Uterus (tissue), 4 donors: ENCODE measurements at places on chromosomes 1 and 21. TPM values are rescaled to one million over a fixed set of nuclear protein-coding genes. Genes with fewer than 3 reads are reported as not detected.

The UBXN10 gene
- total RNA-seq, result 3.1 TPM

The TBX15 gene
- total RNA-seq, result not detected

The FAM72B gene
- not detected for total RNA-seq

The HES2 gene
- not detected for total RNA-seq

The CYP4Z1 gene
- total RNA-seq, result 1.8 TPM

The NTMT2 gene
- total RNA-seq, result not detected

The NTNG1 gene
- 1.2 TPM for total RNA-seq

The LAD1 gene
- 4.8 TPM for total RNA-seq

The PDZK1 gene
- not detected for total RNA-seq

The S100A5 gene
- total RNA-seq, result not detected

The ACKR1 gene
- total RNA-seq, result 10.4 TPM

The HLX gene
- total RNA-seq, result 0.26 TPM

The AK2 gene
- 47.6 TPM for total RNA-seq

The RPTN gene
- not detected for total RNA-seq

The NBPF6 gene
- total RNA-seq, result not detected

The SERINC2 gene
- 1.7 TPM for total RNA-seq

DNA sequence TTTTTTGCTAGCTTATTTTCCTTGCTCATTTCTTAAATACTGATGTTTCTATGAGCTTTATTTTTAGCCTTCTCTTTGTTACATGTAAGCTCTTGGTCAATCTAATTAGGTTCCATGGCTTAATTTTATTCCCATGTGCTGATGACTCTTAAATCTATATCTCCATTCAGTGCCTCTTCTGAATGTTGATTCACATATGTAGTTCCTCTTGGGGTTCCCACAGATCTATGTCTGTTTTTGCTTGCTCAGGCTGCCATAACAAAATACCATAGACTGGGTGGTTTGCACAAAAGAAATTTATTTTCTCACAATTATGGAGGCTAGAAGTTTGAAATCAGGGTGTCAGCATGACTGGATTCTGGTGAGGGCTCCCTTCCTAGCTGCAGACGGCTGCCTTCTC lies 58.3 kb upstream of the PLA2G4A start:
- DNase-seq, result no peak

- no peak for DNase-seq
Measured at GRCh38 chr1:13770743-13771142, 70.8 kb downstream of the PRDM2 start.

DNA sequence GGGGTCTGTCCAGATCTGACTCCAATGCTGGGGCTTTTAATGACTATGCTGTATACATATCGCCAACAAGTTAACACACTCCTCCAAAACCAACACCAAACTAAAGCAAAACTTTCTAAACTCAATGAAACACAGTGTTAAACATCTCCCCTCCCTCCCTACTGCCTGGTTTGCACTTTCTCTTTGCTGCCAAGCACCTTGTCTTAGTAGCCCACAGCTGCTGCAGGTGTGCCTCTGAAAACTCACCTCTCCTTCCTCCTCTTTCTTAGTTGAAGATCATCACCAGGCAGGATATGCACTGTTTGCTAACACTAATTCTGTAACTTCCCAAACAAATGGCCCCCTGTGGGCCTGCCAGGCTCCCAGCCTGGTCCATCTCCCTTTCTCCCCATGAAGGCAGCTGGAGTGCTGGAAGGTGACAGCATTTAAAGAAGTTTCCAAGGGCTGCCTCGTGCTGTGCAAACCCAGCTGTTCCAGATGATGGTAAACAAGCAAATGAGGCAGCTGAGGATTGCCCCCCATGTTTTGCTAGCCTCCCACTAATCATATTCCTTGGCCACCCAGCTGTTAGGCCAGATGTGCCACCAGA lies 213.7 kb downstream of the ASTN1 start:
- no peak for DNase-seq

GRCh38 chr1:11719313-11720032 lies 16.5 kb upstream of the AGTRAP start:
- DNase-seq, result peak; percentile 82

DNA sequence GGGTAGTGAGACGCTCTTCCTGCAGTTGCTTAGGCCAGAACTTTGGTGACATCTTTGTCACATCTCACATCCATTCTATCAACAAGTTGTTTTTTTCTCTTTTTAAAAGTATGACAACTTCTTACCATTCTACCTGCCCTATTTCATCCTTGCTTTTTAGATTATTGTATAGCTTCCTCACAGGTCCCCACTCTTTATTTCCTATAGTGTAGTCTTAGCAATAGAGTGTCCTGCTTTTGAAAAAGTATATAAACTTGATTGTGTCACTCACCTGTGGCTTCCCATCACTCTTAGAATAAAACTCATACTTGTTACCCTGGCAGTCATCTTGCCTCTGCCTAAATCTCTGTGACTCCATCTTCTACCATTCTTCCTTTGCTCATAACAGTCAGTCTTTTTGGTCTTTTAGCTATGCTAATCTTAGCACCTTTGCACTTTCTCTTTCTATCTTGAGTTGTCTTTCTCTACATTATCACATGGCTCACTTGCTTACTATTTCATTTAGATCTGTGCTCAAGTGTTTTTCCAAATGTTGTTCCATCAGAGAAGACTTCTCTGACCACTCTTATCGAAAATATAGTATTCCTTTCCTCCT lies 9.5 kb downstream of the CDC73 start:
- DNase-seq, result no peak

DNA sequence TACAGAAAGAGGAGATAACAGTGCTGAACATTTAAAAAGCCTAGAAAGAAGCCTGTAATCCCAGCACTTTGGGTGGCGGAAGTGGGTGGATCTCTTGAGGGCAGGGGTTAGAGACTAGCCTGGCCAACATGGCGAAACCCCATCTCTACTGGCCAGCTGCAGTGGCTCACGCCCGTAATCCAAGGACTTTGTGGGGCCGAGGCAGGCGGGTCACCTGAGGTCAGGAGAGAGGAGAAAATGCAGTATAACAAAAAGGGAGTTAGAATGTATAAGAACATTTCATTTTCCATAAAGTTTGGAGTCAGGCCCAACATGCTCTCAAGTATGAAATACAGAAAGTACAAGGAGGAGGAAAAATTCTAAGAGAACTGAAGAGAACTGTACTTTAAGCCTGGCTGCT lies 134.5 kb downstream of the SMYD3 start:
- no peak for DNase-seq

DNA sequence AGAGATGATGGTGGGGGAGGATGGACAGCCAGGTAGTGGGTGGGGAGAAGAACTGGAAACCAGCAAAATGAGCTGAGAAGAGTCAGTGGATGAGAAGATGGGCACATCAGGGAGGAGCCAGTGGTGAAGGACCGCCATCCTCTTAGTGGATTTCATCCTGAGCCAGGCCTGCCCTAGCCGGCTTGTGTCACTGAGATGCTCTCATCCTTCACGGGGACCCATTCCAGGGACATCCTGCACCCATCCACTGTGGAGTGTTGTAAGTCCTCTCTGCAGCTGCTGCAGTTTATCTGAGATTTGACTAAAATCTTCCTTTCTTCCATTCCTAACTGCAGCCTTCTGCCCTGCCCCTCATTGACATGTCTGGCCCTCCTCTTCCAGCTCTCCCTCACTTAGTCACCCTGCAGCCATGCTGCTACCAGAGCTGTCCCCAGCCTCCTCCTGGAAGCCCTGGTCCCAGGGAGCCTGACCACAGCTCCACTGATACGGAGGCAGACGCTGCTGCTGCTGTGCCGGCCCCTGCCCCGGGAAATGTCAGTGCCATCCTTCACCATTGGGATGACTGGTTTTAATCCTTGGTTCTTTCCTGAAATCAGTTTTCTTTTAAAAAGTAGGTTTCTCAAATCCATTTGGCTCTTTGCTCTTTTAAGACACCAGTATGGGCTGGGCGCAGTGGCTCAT lies 33.2 kb downstream of the STUM start:
- no peak for DNase-seq

GRCh38 chr1:61156576-61157467 lies 74.5 kb downstream of the NFIA start:
- no peak for DNase-seq

GRCh38 chr1:22450351-22451021 lies 1.2 kb upstream of the ZBTB40 start:
- DNase-seq, result no peak

GRCh38 chr1:150970808-150971582 lies 3.6 kb downstream of the CERS2 start:
- peak; percentile 78 for DNase-seq

DNA sequence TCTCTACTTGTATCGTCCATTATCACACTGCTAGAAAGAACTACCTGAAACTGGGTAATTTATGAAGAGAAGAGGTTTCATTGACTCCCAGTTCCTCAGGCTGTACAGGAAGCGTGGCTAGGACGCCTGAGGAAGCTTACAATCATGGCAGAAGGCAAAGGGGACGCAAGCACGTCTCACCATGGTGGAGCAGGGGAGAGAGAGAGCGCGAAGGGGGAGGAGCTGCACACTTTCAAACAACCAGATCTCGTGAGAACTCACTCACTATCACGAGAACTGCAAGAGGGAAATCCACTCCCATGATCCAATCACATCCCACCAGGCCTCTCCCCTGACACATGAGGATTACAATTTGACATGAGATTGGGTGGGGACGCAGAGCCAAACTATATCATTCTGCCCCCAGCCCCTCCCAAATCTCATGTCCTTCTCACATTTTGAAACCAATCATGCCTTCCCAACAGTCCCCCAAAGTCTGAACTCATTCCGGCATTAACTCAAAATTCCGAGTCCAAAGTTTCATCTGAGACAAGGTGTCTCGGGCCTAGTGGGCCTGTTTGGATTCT lies 8.0 kb downstream of the MMEL1 start:
- DNase-seq, result no peak

DNA sequence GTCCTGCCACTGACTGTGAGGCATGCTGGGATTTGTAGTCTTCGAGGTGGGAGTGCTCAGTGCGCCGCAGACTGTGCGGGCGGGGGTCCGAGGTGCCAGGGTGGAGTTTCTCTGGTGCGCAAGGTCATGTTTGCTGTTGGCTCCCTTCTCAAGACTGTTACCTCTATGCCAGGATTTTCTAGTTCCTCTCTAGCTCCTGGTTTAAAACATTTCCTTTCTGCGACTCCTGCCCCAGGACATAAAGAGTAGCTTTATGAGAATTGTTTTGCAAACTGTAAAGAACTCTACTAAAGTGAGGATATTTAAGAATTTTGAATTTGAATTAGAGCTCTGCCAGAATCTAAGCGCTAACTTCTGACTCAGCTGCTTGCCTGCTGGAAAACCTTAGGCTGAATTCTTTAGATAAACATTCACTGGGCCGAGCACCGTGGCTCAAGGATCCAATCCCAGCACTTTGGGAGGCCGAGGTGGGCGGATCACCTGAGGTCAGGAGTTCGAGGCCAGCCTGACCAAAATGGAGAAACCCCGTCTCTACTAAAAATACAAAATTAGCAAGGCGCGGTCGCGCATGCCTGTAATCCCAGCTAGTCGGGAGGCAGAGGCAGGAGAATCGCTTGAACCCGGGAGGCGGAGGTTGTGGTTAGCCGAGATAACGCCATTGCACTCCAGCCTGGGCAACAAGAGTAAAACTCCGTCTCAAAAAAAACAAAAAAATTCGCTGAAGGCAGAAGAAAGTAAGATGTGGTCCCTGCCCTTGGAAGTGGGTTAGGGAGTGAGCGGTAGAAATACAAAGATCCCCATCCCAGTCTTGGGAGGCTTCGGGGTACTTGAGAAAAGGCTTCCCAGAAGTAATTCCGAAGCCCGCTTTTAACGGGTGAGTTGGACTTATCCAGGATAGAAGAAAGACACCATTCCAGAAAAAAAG lies 992 bp upstream of the USP48 start:
- peak; percentile 33 for DNase-seq

DNA sequence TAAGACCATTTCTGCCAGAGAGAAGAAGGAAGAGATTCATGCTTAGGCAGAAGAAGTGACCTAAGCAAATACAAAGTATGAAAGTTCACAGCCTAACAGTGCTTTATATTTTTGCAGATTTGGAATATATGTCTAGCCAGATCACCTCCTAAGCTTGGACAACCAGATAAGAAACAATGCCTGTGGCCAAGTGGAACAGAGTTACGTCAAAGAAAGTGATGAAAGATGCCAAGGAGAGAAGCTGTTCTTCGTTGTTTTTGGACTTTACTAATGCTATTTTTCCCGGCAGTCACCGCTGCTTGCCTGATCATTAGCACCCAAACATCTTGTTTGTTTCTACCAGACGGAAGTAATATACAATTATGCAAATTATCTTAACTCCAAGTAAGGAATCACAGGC lies 489.2 kb upstream of the C1orf87 start:
- DNase-seq, result no peak

GRCh38 chr1:210687582-210688279 lies 359.0 kb downstream of the HHAT start:
- DNase-seq, result no peak

GRCh38 chr1:65509912-65510680 lies 89.6 kb downstream of the LEPR start:
- DNase-seq, result no peak

- no peak for DNase-seq
Measured at GRCh38 chr1:207004931-207005830, 27.4 kb downstream of the C1orf116 start.

- peak; percentile 18 for DNase-seq
Measured at GRCh38 chr1:54464477-54465146, 58.4 kb upstream of the SSBP3 start.

GRCh38 chr1:218717575-218717974 lies 372.4 kb downstream of the TGFB2 start:
- no peak for DNase-seq

- DNase-seq, result no peak
Measured at GRCh38 chr1:82778612-82779011, 977.9 kb downstream of the ADGRL2 start.

GRCh38 chr1:205928317-205928716 lies 14.9 kb downstream of the SLC26A9 start:
- DNase-seq, result no peak

GRCh38 chr1:209815490-209815889 lies 9.5 kb upstream of the IRF6 start:
- no peak for DNase-seq

GRCh38 chr1:3518256-3518655 lies 63.8 kb downstream of the ARHGEF16 start:
- DNase-seq, result no peak

- no peak for DNase-seq
Measured at GRCh38 chr1:178371933-178372388, 124.8 kb downstream of the CLEC20A start.

DNA sequence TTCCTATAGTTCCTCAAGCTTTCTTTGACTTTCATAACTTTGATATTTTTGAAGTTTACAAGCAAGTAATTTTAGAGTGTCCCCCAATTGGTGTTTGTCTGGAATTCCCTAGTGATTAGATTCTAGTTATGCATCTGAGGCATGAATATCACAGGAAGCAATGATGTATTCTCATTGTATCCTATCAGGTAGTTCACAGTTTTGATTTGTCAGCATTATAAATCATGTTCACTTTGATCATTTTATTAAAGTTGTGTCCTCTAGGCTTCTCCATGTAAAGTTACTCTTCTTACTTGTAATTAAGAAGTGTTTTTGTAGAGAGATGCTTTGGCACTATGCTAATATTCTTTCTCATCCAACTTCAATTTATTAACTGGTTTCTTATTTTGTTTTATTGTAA lies 53.0 kb downstream of the TYW3 start:
- DNase-seq, result no peak
